ENCODE measurements at places on chromosomes 3 and 15. TPM values are rescaled to one million over a fixed set of nuclear protein-coding genes. Genes with fewer than 3 reads are reported as not detected.

The ABCC5 gene
- total RNA-seq = 24.2 TPM

The ADGRG7 gene
- total RNA-seq = not detected

The PSTPIP1 gene
- not detected for total RNA-seq

The PIERCE2 gene
- total RNA-seq = 6.6 TPM

The ANKUB1 gene
- total RNA-seq = not detected

The SLC9C1 gene
- total RNA-seq = 0.33 TPM

The UBAP1L gene
- total RNA-seq = 3.8 TPM

The DUOX2 gene
- not detected for total RNA-seq

The CNTN6 gene
- 1.3 TPM for total RNA-seq

The WDR49 gene
- under 0.01 TPM for total RNA-seq

The GOLGA8T gene
- total RNA-seq = not detected

The SLC28A1 gene
- not detected for total RNA-seq

The SYNPR gene
- total RNA-seq = not detected

The PARP15 gene
- total RNA-seq = 0.82 TPM

The KCNH8 gene
- total RNA-seq = not detected

The MYL3 gene
- not detected for total RNA-seq

The ACTRT3 gene
- total RNA-seq = 4.3 TPM

The KLHL40 gene
- not detected for total RNA-seq

The TRAT1 gene
- total RNA-seq = not detected

The CLDN11 gene
- total RNA-seq = 661 TPM

The SLC24A5 gene
- not detected for total RNA-seq

The FAM81A gene
- total RNA-seq = 2.6 TPM

The PXYLP1 gene
- 9.1 TPM for total RNA-seq
